ENCODE measurements at places on chromosomes 11 and 22.

- no peak for DNase-seq
Observed at GRCh38 chr22:43798492-43798891, 13.6 kb downstream of the EFCAB6 start.

- no peak for DNase-seq
Observed at GRCh38 chr11:119285431-119285830, 31.5 kb downstream of the MCAM start.

GRCh38 chr11:11742486-11742885 lies 99.3 kb upstream of the USP47 start:
- DNase-seq = no peak

- no peak for DNase-seq
Observed at GRCh38 chr11:10653946-10654810, 39.4 kb downstream of the IRAG1 start.

- no peak for DNase-seq
Observed at GRCh38 chr11:70109903-70110302, 31.8 kb downstream of the ANO1 start.

DNA sequence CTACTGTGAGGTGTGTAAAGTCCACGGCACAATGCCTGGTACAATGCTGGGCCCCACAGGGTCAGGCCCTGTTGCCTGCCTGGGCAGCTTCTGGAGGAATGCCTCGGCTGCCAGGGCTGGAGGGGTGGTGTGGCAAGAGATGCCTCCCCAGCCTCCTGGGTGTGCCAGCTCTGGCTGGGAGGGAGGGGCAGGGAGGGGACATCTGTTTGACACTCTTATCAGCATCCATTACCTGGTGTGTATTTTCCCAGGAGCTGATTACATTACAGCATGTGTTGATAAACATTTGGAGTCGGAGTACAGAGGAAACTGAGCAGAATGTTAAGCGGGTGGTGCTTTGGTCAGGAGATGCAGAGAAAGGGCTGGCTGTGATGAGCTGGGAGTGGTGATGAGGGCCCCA lies 11.0 kb upstream of the NECTIN1 start:
- DNase-seq = no peak

GRCh38 chr22:36068776-36069344 lies 40.2 kb upstream of the RBFOX2 start:
- no peak for DNase-seq

DNA sequence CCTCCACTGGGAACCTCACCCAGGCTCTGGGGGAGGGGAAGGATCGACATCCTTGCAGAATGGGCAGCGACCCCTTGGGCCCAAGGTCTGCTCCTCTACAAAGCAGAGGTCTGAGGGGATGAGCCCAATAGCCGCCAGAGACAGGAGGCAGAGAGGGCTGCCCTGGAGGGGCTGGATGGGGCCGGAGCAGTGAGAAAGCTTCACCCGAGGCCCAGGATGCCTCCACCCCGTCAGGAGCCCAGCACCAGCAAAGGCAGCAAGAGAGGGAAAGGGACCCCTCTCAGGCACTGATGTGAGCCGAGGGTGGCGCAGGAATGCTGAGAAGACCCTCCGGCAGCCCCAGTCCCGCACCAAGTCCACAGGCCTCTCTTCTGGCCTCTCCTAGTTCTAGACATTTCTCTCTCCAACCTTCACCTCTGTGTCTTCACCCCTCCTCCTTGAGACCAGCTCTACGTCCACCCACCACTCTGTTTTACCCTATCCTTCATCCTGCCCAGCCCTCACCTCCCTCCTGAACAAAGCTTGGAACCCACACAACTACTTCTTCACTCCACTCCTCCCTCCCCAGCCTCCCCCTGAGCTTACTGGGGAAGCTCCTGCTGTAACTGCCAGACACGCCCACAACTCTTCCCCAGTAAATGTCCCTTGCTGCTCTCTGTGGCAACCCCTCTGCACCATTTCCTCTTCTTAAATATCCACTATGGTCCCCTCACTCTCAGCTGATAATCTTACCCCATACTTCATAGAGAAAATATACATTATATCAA lies 131.9 kb downstream of the MPPED1 start:
- DNase-seq = no peak

DNA sequence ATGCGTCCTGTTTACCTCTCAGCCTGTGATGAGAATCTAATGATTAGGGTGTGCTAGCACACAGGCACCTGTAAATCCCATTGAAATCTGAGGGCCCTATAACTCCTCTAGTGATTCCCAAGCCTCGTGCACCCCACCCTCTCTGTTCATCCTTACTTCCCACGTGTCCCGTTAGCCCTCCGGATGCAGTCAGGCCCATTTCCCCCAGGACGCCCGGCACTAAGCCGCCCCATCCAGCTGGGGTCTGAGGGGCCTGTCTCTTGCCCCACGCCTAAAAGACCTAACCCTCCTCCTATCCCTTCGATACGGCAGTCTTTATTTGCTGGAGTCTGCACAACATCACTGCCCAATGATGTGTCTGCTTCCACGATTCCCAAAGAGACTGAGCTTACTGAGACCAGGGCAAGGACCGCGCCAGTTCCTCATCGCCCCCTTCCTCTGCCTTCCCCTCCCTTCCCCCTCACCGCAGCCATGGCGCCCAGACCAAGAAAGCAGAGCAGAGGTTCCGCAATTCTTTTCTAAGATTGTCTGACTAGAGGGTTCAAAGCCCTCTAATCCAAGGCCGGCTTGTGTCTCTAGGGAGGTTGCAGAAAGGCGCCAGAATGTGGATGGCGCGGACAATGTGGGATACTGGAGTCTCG lies 1.1 kb upstream of the FADS2 start:
- DNase-seq = no peak

DNA sequence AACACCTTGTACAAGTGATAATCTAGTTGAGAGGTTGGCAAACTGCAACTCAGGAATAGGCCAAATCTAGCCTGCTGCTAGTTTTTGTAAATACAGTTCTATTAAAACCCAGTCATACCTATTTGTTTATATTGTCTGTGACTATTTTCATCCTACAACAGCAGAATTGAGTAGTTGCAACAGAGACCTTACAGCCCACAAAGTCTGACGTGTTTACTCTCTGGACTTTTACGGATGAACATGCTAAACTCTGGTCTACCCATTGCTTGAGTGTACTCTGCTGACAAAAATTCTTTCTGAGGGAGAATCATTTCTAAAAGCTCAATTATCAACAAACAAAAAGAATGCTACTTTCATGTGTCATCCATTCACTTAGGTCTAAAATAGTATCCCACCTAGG lies 287.0 kb downstream of the DYNC2H1 start:
- DNase-seq = no peak

GRCh38 chr11:92897487-92897886 lies 72.0 kb upstream of the MTNR1B start:
- no peak for DNase-seq

GRCh38 chr11:35337136-35337913 lies 82.0 kb downstream of the SLC1A2 start:
- DNase-seq = no peak

GRCh38 chr11:78586452-78587046 lies 11.9 kb upstream of the NARS2 start:
- DNase-seq = no peak

DNA sequence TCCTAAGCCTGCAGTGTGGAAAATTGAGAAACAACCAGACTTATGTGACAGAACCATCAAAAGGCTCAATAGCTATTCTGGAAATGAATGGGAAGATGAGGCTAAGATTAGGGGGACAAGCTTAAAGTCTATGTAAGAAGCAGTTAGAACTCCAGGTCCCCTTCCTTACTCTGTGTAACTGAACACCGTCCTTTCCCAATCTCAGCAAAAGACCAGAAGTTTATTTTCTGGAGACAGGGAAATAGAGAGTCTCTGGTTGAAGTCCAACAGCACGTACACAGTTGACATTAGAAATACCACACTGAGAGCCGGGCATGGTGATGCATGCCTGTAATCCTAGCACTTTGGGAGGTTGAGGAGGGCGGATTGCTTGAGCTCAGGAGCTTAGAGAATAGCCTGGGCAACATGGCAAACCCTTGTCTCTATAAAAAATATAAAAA lies 93.9 kb downstream of the CD44 start:
- no peak for DNase-seq

GRCh38 chr22:39292561-39293074 lies 26.8 kb downstream of the RPL3 start:
- DNase-seq = no peak

DNA sequence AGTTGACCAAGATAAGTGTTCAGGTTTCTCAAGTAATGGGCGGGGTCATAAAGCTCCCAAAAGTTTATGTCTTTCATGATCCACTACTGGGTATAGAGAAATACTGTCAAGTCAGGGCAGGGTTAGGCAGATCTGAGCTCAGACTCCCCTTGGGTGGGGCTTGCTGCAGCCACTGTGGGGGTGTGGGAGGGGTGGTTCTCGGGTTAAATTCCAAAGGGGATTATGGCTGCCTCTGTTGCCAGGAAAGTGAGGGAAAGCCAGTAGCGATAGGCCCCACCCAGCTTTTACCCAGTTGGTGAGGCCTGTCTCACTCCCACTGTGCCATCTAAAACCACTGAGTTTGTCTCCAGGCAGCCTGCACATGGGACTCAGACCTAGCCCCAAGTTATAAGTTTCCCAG lies 37.8 kb downstream of the DLG2 start:
- no peak for DNase-seq

- no peak for DNase-seq
Observed at GRCh38 chr22:29394931-29395581, 6.7 kb upstream of the AP1B1 start.

DNA sequence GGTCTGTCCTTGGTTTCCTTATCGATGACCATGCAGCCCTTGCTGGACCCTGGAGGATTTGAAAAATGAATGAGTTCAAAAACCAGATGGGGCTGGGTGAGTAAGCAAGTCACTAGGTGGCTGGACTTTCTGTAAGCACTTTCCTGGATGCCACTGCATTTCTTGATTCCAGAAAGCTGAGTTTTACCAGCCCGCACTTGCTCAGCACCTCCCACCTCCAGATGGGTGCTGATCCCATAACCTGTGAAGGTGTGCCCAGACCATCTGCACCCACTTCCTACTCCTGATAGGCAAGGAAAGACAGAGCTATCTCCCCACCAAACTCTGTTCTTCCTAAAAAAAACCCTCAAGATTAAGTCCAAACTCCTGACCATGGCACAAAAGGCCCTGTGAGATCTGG lies 21.1 kb downstream of the ASCC2 start:
- no peak for DNase-seq

- DNase-seq = no peak
Observed at GRCh38 chr11:3642071-3642951, 519 bp upstream of the ART5 start.

DNA sequence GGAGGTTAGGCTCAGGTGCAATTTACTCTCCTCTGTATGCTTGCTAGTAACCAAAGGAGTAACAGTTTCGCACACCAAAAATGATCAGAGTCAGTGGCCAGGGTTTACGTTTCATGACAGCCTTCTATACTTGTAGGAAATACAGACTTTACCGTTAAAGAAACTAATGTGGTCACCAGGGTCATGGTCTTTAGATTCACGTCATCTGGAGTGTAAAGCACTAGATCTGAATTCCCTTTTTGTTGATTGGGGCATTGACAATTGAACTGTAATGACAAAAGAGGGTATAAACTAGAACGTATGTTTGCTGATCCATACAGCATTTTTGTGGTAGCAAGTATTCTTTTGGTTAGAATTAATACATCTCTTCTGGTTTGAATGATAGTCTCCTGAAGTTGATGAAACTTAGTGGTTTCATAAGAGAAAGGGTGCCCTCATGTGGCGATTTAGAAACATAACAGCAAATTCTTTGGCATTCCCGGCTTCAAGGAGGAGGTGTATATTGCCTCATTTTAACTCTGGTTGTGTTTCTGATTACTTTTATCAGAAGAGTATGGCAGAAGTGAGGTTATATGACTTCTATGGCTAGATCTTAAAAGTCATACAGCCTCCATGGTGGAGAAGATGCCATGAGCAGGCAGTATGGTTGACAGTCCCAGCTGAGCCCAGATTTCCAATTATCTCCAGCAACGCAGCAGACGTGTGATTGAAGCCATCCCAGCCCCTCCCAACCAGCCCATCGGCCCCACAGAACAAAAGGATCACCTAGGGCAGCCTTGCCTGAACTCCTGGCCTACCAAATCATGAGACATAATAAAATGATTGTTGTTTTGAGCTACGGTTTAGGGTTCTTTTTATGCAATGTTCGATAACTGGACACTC lies 35.1 kb downstream of the MMP7 start:
- DNase-seq = no peak

DNA sequence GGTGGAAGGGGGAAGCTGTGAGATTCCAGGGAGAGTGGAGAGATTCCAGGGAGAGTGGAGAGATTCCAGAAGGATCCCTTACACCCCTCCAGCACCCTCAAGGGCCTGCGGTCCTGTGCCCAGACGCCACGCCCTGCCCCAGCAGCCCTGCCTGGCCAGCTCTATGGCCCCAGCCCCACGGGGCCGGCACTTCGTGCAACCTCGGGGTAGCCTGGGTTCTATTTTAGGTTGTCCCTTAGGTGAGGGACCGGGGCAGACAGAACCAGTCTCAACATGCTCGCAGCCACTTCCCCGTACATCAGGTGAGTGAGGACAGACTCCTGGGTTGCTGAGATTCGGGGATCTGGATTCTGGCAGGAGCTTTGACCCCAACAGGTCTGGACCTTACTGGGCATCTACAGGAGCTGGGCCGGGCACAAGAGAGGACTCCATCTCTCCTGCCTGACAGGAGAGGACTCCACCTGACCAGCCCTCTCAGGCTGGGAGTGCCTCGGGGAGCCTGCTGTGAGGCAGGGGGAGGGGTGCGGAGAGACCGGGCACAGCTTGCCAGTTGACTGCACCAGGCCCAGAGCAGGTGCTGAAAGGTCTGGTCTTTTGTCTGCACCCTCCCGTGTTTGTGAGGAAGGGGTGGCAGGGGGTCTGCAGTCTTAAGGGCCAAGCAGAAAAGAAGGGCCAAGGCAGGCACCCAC lies 8.5 kb upstream of the ADORA2A start:
- DNase-seq = no peak

DNA sequence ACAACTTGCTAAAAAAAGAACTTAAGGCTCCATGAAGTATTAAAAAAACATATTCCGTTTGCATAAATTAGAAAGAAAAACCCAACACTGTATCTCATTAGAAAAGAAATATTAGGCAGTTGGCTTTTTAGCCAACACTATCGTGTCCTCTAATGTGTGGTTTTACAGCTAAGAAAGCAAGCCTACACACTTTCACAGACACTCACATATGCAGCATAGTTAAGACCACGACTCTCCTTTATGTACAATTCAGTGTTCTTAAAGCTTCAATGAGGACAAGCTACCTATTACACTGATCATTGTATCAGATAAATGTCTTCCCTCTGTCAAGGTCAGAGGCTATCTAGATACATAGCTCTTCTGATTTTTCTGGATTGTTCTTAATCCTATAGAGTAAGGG lies 80.1 kb downstream of the PICALM start:
- DNase-seq = no peak

DNA sequence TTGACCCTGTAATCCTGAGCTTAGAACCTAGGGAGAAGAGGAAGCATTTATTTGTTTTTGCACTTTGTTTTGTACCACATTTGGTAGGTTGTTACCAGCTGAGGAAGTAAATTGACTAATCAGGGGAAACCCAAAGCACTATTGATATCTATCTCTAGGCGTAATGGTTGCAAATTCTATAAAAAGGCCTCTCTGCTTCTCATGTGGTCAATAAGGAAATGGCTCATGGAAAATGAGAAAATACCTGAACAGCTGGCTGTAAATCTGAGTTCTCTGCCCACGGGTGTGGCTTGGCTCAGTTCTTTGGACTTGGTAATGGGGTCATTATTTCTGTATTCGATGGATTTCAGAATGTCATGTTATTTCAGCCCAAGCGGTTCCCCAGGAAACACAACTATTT lies 42.4 kb downstream of the BARX2 start:
- no peak for DNase-seq

- DNase-seq = no peak
Observed at GRCh38 chr22:46951973-46952372, 189.5 kb downstream of the TBC1D22A start.
